ENCODE measurements at places on chromosomes 5 and 9. TPM values are rescaled to one million over a fixed set of nuclear protein-coding genes. Genes with fewer than 3 reads are reported as not detected.

- peaks cover 68% of the 10 kb centered on the region for H3K4me1 ChIP-seq
- H3K27ac ChIP-seq: peak overlapping the region; percentile 100
- H3K4me3 ChIP-seq: no peak overlapping the region
- peaks cover 17% of the 10 kb centered on the region for H3K36me3 ChIP-seq
- no peaks in the 10 kb centered on the region for H3K27me3 ChIP-seq
Observed at GRCh38 chr5:170265522-170265921, 32.1 kb downstream of the LCP2 start.

GRCh38 chr5:138339464-138339863 lies 1.4 kb downstream of the FAM53C start:
- DNase-seq: no peak
- peaks cover 7% of the 10 kb centered on the region for H3K27me3 ChIP-seq
- peaks cover 2% of the 10 kb centered on the region for H3K36me3 ChIP-seq
- peak overlapping the region; percentile 92 for H3K4me3 ChIP-seq
- peaks cover 23% of the 10 kb centered on the region for H3K4me1 ChIP-seq

DNA sequence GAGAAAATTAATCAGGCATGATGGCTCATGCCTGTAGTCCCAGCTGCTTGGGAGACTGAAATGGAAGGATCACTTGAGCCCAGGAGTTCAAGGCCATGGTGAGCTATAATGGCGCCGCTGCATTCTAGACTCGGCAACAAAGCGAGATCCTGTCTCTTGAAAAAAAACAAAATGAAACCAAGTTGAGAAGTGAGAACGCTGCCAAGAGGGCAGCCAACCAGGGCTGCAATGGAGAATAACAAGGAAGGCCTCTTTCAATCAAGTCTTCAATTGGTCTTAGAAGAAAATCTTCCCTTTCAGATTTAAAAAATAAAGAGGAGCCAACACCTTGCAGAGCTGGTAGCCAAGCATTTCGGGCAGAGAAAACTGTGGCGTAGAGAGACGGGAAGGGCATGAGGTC lies 14.7 kb downstream of the KIAA1958 start:
- H3K4me3 ChIP-seq: no peak overlapping the region
- H3K27ac ChIP-seq: no peak overlapping the region
- H3K27me3 ChIP-seq: no peaks in the 10 kb centered on the region
- H3K4me1 ChIP-seq: peaks cover 3% of the 10 kb centered on the region
- DNase-seq: no peak

DNA sequence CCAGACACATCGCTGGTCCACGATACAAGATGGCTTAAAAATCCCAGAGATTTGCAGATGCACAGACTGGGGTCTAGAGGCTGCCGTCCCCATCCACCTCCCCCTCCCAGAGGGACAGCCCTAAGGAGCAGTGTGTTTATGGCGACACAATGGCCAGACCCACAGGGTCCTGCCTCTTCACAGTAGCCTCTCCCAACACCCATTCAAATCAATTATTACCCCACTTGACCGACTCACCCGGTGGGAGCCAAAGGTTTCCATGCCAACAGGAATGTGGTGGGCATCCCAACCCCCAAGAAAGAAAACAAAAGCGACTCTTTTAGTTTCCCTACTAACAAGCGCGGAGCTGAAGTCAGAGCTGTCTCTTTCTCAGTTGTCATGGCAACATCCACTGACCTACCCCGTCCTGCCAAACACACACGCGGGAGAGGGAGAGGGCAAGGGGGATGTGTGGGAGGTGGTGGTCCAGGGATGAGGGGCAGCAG lies 209.0 kb downstream of the TTLL11 start:
- no peaks in the 10 kb centered on the region for H3K4me1 ChIP-seq
- no peak for DNase-seq
- no peak overlapping the region for H3K4me3 ChIP-seq
- H3K36me3 ChIP-seq: peaks cover 4% of the 10 kb centered on the region
- peaks cover 12% of the 10 kb centered on the region for H3K27me3 ChIP-seq
- H3K27ac ChIP-seq: no peak overlapping the region

- no peak overlapping the region for H3K27ac ChIP-seq
- DNase-seq: no peak
- no peaks in the 10 kb centered on the region for H3K36me3 ChIP-seq
- no peak overlapping the region for H3K4me3 ChIP-seq
Observed at GRCh38 chr9:68476422-68476821, 64.3 kb downstream of the TMEM252 start.

SLC34A3 gene
- not detected for total RNA-seq
